ENCODE measurements at places on chromosomes 11 and 22.

GRCh38 chr11:68282141-68282860 is 10.5 kb upstream of the C11orf24 start:
- DNase-seq, result peak; percentile 31

DNA sequence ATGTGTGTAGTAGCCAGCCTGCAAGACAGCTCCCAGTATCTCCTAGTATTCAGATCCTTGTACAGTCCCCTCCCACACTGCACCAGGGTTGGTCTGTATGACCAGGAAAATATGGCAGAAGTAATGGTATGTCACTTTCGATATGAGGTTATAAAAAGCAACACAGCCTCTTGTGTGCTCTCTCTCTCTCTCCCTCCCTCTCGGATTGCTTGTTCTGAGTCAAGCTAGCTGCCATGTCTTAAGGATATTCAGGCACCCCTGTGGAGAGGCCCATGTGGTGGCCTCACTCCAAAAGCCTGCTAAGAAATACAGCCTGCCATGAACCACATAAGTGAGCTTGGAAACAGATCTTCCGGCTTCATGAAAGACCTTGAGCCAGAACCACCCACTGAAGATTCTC is 25.4 kb downstream of the FXYD6 start:
- DNase-seq, result no peak

DNA sequence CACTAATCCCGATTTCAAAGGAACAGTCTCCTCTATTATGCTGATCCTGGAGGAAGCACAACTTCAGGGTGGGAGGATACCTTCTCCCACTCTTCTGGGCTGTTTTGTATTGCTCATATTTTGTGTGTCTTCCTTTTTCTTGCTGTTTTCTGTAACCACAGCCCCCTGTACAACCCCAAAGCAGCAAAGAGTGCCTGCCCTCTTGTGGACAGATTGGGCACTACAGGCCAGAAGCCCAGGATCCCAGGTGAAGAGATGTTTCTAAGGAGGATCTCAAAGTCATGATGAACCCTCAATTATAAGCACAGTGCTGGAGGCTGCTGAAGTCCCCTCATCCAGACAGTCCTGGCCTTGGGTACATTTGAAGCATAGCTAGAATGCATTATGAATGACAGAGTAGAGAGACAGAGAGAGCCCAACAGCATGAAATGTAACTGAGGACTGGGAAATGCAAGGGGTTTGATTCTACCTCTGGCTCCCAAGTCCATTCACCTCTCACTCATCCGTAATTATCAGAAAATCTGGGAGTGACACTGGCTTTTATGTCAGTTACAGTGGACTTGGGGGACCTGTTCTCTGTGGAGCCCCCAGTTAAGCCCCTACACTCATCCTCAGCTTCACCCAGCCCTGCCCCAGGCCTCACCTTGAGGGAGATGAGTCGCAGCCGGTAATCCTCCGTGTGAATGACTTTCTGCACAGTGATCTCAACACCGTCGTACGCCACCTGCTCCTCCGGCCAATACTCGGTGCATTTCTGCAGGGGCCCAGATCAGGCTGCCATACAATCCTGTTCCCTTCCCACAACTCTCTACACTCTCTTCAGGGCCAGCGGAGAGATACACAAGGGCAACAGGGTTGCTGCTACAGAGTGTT is 6.2 kb upstream of the IGSF22 start:
- DNase-seq, result peak; percentile 57

- no peak for DNase-seq
Observed at GRCh38 chr11:84905411-84905810, 721.7 kb downstream of the DLG2 start.

GRCh38 chr11:123526027-123526805 is 96.1 kb downstream of the GRAMD1B start:
- DNase-seq, result no peak

DNA sequence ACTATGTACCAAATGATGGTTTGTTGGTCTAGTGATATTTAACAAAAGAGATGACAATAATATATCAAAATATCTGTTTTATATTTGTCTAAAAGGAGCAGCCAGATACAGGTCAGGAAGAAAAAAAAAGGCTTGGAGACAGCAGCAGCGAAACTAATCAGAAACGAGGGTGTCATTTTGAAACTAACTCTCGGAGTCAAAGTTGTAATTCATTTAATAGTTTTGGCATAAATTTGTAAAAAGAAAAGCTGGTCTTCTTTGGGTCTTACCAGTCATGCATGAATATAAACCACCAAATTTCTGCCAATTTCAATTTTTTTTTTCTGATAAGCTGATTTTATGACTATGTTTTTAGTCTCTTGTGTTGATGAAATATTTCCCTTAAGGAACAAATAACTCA is 25.5 kb downstream of the NPAT start:
- DNase-seq, result no peak

- no peak for DNase-seq
Observed at GRCh38 chr11:34213366-34213765, 107.9 kb downstream of the NAT10 start.

DNA sequence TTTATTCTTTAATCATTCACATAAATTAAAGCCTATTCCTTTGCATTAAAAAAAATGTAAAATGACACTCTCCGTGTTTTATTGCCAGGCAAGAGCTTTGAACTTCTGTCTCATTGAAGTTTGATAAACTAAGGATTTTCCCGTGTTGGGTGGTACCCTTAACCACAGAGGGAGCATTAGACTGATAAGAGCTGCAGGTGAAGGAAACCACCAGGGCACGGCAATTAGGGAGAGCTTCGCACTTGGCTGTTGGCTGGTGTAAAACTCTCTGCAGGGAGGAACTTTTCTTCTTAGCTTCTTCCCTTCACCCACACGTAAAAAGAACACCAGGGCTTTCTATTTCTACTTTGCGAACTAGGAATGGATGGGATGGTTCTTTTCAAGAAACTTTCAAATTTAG is 47.0 kb downstream of the CSTPP1 start:
- no peak for DNase-seq

DNA sequence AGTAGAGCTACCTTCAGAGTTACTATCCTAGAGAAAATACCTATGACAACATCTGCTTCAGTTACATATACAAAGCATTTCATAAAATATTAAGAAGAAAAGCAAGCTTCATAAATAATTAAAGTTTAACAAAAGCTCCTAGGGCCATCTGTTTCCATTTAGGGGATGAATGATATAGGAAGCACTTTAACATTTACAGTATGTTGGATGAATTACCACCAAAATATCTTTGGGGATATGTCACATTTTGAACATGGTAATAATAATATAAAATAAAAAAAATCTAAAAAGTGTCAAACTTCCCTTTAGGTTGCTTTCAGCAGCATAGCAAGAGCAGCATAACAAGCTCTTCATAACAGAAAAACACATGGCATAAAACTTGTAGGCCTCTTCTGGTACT is 104.6 kb downstream of the ATG16L2 start:
- DNase-seq, result no peak

GRCh38 chr11:59302991-59303390 is 55.7 kb upstream of the OR5AN1 start:
- no peak for DNase-seq

GRCh38 chr11:133978794-133979193 is 22.0 kb upstream of the IGSF9B start:
- no peak for DNase-seq

GRCh38 chr11:820655-821511 is 2.2 kb downstream of the PNPLA2 start:
- no peak for DNase-seq

- no peak for DNase-seq
Observed at GRCh38 chr22:22076932-22077703, 94.5 kb upstream of the TOP3B start.

GRCh38 chr11:45107029-45107428 is 39.4 kb upstream of the PRDM11 start:
- no peak for DNase-seq

DNA sequence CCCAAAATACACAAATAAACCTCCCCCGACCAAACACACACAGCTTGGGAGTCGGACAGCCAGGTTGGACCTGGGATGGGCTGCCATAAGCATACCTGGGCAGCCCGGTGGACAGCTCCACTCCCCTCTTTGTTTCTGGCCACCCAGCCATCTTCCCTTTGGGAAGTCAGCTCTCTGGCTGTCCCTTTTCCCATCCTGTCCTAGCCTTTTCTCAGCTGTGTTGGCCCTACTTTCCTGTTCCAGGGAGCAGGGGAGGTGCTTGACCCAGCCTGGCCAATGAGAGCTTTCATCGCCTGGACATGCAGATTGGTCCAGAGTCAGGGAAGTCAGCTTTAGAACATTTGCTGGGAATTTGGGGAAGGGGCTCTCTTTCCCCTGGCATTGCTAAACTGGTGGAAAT is 68.7 kb upstream of the NECTIN1 start:
- no peak for DNase-seq

GRCh38 chr11:1340111-1340510 is 30.7 kb upstream of the TOLLIP start:
- no peak for DNase-seq

- DNase-seq, result no peak
Observed at GRCh38 chr11:12263141-12263693, 114.2 kb upstream of the PARVA start.

DNA sequence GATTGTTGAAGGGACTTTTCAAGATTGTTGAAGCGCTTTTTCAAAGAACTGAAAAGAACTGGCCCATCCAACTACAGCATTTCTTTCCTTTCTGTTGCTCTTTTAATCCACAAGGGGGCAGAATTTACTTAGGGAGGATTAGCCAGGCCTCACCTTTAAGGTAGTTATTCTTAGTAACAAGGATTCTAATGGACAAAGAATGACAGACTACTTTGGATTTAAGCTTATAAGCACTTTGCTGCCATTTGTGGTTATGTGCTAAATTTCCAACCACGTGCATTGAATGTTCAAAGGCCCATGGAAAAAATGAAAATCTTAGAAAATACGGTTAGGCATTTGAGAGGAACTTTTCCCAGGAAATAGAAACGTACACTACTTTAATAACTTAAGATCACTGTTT is 49.5 kb upstream of the HSPA8 start:
- DNase-seq, result no peak

GRCh38 chr22:43731988-43732387 is 80.1 kb downstream of the EFCAB6 start:
- no peak for DNase-seq

GRCh38 chr11:87215236-87215635 is 177.5 kb downstream of the TMEM135 start:
- DNase-seq, result no peak

DNA sequence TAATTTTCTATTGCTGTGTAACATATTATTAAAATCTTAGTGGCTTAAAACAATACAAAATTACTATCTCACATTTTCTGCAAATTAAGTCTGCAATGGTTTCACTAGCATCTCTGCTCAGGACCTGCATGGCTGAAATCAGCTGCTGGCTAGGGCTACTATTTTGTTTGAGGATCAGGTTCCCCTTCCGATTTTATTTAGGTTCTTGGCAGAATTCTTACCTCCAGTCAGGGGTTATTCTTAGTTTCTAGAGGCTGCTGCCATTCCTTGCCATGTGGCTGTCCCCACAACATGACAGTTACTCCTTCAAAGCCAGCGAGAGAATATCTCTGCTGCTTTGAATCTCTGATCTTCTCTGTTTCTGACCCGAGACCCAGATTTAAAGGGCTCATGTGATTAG is 424.5 kb upstream of the ANO5 start:
- DNase-seq, result no peak

GRCh38 chr11:124202951-124203350 is 19.8 kb downstream of the OR10D3 start:
- no peak for DNase-seq

- DNase-seq, result no peak
Observed at GRCh38 chr11:134679592-134679991, 267.6 kb upstream of the B3GAT1 start.

DNA sequence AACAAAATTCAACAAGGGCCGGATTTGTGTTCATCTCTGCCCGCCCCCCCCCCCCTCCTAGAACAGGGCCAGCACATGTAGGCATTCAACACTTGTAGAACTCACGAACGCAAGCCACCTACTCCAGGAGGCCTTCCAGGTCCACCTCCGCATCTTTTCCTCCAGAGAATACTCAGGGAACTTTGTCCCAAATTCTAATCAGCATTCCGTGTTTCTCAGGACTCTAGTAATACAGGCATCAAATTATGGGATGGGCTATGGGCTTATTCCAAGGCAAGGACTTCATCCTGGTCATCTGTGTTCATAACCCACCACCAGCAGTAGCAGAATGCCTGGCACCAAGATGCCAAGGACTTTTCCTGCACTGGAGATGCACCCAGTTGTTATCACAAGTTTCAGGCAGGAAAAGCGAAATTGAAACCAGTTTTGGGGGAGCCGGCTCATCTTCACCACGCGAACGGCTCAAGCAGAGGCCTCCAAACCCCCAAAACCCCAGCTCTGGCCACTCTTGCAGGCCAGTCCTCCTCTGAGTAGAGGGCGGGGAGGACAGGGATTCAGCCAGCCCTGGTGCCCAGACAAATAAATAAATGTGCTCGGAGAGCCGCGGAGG is 462 bp downstream of the UBE2L6 start:
- no peak for DNase-seq

DNA sequence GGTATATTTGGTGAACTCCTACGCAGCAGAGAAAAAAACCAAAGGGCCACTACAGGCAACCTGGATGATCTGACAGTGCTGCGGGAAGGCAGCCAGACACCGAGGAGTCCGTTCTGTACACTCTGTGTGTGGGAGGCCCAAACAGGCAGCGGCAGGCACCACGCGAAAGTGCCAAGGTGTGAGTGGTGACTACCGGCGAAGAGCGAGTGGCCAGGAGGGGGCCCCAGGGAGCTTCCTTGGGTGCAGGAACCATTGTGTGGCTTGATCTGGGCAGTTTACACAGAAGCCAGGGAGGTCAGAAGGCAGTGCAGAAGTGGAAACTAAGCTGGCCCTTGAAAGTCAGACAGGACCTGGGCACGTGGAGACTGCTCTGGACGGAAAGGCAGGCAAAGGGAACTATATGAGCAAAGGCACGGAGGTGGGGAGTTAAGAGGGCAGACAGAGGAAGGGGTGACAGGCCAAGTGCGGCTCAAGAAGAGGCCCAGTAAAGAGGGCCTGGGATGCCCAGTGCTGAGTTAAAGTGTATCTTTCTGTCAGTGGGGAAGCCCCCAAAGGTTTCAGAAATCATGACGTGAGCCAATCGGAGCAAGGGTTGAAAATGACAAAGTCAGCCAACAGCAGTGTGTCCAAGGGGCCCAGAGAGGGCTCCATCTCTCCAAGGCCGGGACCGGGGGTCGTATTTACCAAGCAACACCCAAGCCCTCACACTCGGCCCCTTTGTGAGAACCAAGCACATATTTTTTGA is 10.6 kb downstream of the TMEM184B start:
- DNase-seq, result no peak

DNA sequence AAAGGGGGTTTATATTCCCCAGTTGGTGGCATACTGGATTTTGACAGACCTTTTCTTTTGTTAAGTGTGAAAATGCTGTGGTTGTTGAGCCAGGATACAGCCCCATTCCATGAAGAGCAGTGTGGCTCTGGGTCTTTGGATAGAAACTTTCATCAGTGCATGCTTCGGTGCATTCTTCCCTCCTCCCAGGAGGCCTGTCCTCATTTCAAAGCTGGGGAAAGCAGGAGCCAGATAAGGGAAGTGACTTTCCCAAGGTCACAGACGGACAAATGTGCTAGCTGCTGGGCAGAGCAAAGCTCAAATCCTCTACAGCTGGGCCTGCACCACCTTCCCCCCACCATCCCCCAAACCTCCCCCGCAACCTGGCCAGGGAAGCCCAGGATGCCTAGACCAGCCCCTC is 184.5 kb upstream of the NTM start:
- DNase-seq, result no peak

Measured in stimulated activated CD4-positive, alpha-beta T cell treated with anti-CD3 and anti-CD28 coated beads, Interleukin-1b, Interleukin-23, amount 100 ng/mL, for 24 hours (primary cell).